Stimulated activated CD4-positive, alpha-beta T cell treated with anti-CD3 and anti-CD28 coated beads, Interleukin-12 subunit alpha, Interleukin-12 subunit beta, amount 100 ng/mL, for 4 hours (primary cell): ENCODE measurements at places on chromosomes 6 and 20.

- DNase-seq: no peak
Observed at GRCh38 chr6:22921828-22922227, 352.5 kb downstream of the HDGFL1 start.

- DNase-seq: no peak
Observed at GRCh38 chr6:99575544-99576227, 7.2 kb upstream of the CCNC start.

- no peak for DNase-seq
Observed at GRCh38 chr6:167237438-167238145, 53.5 kb upstream of the UNC93A start.

- no peak for DNase-seq
Observed at GRCh38 chr6:15484140-15484539, 178.7 kb downstream of the DTNBP1 start.

GRCh38 chr20:1388741-1389483 is 3.9 kb downstream of the FKBP1A start:
- no peak for DNase-seq

DNA sequence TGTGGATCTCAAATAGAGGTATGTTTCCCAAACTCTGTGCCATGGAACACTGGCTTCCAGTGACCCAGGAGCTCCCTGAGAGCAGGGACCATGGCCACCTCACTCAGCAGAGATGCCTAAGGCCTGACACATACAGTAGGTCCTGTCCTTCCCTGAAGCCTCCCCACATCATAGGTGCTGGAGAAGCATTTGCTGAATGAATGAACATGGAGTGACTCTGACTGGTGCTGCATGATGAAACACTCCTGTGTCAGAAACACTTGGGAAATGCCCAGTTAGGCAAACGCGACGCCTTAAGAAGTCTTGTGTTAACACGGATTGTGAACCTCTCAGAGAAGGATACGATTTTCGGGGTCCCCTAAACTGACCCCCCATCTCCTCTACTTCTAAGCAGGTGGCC is 14.3 kb downstream of the SLA2 start:
- no peak for DNase-seq

DNA sequence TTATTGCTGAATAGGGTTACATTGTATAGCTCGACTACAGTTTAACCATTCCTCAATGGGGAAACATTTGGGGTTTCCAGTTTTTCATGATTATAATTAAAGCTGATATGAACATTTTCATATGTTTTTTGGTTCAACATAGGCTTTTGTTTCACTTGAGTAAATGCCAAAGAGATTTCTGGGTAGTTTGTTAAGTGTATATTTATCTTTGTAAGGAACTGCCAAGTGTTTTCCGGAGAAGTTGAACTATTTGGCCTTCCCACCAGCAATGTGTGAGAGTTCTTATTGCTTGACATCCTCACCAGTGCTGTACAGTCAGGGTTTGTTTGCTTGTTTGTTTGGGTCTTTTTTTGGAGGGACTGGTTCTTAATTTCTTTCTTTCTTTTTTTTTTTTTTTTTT is 83.7 kb upstream of the RALY start:
- DNase-seq: no peak

DNA sequence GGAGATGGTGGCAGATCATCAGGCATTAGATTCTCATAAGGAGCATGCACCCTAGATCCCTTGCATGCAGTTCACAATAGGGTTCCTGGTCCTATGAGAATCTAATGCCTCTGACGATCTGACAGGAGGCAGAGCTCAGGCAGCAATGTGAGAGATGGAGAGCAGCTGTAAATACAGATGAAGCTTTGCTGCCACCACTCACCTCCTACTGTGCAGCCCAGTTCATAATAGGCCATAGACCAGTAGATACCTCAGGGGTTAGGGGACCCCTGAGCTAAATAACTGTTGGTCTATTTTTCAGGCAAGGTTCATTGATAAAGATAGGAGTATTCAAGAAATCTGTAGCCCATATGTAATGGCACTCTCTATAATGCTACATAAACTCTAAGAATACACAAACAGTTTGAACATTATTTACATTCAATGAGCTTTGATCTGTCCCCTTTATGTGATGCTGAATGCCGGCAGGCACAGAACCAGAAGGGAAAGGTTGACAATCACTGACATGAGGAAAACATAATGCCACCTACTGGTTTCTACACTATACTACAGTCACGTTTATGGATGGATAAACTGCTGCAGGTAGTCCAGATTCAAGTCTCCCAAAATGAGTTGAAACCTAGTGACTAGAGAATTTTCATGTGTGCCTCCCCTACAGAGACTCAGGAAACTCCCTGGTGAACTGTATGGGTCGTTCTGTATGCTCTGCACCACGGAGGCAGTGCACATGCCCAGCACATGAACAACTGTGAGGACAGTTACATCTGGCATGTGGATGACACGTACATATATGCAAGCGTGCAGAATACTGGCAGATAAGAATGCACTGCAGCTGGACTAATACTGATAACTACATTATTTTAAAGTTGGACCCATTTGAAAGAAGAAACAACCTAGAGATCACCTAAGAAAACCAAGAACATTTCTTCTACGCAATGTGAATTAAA is 72.0 kb downstream of the DST start:
- DNase-seq: no peak

DNA sequence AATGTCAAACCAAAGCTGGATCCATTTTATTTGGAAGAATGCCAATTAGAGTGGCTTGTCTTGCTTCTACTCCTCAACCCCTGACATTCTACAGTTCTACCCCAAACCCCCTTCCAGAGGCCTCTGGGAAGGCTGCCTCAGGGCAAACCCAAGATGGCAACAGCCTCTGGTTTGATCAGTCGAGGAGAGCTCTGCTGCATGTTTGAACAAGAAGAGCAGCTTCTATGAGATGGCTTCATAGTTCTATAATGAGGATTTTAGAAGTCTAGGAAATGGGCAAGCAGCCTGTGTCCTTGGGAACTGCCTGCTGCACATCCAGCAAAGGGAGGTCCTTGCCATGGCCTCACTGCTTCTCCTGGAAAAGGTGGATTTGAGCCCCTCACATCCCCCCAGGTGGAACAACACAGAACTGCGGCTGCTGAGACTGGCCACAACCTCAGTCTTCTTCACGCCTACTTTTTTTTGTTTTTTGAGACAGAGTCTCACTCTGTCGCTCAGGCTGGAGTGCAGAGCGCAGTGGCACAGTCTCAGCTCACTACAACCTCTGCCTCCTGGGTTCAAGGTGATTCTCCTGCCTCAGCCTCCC is 37.9 kb downstream of the ZC3H12D start:
- no peak for DNase-seq

- DNase-seq: no peak
Observed at GRCh38 chr6:5749651-5750215, 257.0 kb downstream of the NRN1 start.

GRCh38 chr6:167130712-167131684 is 8.1 kb downstream of the CCR6 start:
- DNase-seq: no peak

DNA sequence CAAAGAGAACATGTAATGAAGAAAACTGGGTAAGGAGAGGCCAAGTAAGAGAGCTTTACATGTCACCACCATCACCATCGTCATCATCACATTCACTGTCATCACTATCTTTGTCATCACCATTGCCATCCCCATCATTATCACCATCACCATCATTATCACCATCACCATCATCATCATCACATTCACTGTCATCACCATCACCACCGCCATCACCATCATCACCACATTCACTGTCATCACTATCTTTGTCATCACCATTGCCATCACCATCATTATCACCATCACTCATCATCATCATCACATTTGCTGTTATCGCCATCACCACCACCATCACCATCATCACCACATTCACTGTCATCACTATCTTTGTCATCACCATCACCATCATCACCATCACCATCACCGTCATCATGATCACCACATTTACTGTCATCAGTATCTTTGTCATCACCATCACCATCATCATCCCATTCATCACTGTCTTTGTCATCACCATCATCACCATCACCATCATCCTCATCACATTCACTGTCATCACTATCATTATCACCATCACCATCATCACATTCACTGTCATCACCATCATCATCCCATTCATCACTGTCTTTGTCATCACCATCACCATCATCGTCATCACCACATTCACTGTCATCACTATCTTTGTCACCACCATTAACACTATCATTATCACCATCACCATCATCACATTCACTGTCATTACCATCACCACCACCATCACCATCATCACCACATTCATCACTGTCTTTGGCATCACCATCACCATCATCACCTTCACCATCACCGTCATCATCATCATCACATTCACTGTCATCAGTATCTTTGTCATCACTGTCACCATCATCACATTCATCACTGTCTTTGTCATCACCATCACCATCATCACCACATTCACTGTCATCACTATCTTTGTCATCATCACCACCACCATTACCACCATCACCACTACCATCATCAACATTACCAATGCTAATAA is 172.3 kb downstream of the ERMARD start:
- DNase-seq: no peak

DNA sequence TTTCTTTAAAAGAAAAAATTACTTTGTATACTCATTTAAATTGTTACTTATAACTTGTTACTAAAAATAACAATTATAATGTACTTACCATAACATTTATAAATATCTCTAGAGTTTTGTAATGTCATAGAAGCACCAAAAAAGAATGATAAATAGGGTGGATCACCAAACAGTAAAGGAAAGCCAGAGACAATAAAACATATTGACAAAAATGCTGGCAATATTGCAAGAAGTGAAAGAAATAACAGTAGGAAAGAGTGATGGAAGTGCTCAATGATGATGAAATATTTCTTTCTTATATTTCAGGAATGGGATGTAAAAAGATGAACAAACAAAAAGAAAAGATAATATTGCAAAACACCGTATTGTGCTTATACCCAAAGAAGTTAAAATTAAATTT is 301.7 kb downstream of the CENPW start:
- no peak for DNase-seq

- DNase-seq: peak; percentile 5
Observed at GRCh38 chr6:8131265-8131897, 29.0 kb upstream of the EEF1E1 start.

- no peak for DNase-seq
Observed at GRCh38 chr6:133128191-133128590, 113.0 kb upstream of the EYA4 start.

DNA sequence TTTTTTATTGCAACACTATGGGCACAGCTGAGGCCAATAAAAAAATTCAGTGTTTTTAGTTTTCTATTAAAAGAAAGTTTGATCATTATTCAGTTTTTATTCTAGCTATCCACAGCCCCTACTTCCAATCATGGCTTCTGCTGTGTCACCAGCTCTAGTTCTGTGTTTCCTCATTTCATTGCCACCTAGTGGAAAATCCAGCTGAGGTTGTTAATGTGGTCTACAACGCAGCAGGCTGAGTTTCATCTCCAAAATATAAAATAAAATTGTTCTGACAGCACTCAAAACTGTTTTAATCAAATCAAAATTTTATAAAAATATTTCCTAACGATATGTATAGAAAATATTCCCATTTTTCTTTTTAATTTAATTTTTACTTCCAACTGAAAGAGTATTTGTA is 13.6 kb downstream of the COL9A1 start:
- DNase-seq: no peak

GRCh38 chr6:41186031-41186562 is 14.9 kb downstream of the TREML2 start:
- no peak for DNase-seq

- no peak for DNase-seq
Observed at GRCh38 chr6:129186988-129187387, 304.1 kb downstream of the LAMA2 start.

GRCh38 chr20:33914919-33915318 is 78.8 kb upstream of the RALY start:
- peak; percentile 6 for DNase-seq

DNA sequence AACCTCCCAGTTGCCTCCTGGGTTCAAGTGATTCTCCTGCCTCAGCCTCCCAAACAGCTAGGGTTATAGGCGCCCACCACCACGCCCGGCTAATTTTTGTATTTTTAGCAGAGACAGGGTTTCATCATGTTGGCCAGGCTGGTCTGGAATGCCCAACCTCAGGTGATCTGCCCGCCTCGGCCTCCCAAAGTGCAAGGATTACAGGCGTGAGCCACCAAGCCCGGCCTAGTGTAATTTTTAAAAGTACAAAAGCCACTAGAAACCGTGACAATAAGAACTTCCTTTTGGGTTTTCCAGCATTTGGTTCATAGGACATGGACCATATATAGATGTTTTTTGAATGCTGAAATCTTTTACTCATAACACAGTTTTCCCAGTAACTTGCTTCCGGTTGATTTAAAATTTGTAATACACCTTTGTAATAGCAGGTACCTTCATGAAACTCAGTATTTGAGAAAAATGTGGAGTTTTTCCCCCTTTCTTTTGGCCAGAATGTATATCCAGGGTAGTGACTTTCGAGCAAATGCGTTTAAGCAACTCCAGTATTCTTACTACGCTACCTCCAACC is 467 bp downstream of the PXT1 start:
- no peak for DNase-seq
